NCI-H187 (cell line): ENCODE measurements at places on chromosomes 2 and 18.

DNA sequence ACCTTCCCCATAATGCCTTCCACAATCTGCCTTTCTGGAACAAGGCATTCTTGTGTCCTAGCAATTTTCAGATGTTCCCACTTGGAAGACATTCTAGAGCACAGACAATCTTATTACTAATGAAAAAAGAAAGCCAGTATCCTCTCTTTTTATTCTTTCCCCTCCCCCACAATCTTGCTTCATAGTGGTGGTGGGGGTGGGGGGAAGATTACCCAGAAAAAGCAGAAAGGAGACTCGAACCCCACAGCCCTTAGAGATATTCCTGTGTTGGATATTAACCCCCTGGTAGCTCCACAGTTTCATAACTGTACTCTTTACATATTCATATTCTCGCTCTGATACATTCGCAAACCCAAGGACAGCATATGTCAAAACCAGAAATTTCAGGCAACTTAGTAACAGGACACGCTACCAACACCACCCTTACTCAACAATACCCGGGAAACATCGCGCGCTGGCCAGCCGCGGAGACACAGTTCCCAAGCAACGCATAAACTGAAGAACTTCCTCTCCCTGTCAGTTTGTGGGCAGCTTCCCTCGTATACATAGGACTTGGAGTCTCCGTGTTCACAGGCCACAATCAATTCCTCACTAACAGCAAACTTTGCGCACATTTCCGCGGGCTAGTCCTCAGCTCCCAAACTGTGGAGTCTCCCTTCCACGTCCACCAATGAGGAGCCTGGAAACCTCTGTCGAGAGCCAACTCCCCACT lies 793 bp downstream of the NR4A2 start:
- DNase-seq: no peak

DNA sequence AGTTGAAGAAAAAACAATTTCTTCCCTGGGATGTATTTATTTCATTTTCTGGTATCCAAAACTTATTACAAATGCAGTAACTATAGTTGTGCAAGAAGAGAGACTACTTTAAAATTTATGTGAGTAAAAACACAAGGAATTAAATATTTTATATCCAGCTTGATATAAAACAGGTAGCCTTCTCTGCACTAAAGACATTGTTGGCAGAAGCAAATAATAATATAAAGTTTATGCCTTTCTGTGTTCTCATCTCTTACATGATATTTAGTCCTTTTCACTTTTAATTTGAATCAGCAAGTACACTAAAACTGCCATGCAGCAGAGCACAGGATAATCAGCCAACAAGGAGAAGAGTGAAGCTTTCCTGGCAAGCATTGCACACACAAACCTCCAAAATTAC lies 352.7 kb downstream of the ARL6IP6 start:
- no peak for DNase-seq

- DNase-seq: no peak
Observed at GRCh38 chr2:85791704-85792565, 38.1 kb downstream of the ATOH8 start.

DNA sequence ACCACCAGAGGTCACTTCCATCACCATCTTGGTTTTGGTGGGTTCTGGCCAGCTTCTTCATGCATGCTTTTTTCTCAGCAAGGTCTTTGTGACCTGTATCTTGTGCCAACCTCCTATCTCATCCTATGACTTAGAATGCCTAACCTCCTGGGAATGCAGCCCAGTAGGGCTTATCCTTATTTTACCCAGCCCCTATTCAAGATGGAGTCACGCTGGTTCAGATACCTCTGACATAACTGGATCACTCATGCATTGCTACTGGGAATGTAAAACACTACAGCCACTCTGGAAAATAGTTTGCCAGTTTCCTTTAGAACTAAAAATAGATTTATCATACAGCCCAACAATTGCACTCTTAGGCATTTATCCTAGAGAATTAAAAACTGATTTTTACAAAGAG lies 219.2 kb downstream of the IRS1 start:
- no peak for DNase-seq

- no peak for DNase-seq
Observed at GRCh38 chr2:159616286-159616701, at the start of gene BAZ2B. Gene BAZ2B (minus strand): TSS chr2:159616548. CDS start chr2:159478719, 137,829 bp downstream.

DNA sequence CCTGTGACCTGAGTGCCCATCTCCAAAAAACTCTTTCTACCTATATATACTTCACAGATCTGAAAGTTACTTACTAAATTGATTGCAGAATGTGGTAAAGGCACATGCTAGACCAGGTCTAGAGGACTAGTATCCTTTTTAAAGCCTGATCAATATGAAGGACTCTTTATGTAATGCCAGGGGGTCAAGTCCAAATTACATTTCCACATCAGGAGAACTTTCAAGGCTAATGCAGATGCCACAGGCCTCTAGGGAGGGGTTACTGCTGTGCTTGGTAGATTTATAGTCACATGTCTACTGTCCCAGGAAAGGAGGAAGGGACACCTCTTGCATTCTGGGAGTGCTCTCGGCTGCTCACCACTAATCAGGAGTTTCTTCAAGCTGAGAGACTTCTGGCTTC lies 118.4 kb upstream of the NOSTRIN start:
- no peak for DNase-seq

DNA sequence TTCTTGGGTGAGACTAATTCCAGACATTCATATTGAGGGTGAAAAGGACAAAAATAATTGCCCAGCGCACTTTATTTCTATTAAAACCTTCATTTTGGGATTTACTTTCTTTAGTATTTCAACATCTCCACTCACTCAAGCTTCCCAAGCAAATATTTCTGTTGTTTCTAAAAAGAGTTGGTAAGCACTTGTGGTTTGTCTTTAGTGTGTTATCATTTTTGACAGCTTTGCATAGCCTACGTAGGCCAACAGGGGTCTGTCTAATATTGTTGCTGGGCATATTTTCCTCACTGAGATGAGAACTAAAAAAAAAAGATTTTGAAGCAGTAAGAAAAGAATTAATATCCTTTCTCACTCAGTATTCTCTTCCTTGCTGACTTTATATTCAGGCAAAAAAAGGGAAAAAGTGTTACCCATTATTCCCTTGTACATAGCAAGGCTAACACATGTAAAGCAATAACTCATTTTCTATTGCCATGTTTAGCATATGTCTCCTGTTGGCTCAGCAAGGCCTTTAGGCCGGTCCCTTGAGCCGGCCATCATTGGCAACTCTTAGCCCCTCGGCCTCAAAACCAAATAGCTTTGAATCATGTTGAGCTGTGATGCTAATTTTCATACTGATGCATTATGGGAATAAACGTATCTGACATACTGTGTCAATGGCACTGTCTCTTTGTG lies 494.2 kb downstream of the ARHGAP15 start:
- DNase-seq: no peak

DNA sequence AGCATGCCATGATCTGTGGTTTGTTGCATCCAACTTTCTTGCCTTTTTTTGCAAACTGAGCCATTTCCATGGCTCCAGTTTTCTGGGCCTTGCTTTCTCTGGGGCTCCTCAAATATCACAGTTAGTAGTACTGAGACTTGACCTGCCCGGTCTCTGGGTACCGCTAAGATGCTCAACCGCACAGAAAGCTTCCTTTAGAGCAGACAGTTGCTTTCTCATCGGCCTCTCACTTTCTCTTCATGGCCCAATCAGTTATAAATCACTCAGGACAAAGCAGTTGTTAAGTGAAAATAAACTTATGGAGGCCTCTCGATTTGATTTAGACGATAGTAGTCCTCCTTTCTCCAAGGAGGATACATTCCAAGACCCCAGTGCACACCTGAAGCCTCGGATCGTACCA lies 141.2 kb upstream of the ASB18 start:
- DNase-seq: no peak

GRCh38 chr2:88733155-88733902 lies 41.9 kb downstream of the RPIA start:
- DNase-seq: no peak

DNA sequence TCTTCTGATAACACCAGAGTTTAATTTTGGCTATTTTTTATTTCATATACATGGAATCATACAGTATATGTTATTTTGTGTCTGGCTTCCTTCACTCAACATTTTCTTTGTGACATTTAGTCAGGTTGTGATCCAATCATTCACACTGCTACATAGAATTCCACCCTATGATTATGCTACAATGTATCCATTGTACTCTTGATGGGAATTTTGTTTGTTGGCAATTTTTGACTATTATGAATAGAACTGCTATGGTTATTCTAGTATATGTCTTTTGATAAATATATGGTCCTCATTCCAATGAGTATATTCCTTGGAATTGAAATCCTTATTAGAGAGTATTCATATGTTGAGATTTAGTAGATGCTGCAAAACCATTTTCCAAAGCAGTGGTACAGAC lies 936.4 kb upstream of the CHAC2 start:
- DNase-seq: no peak

GRCh38 chr18:55343396-55344073 lies 244.5 kb downstream of the TCF4 start:
- DNase-seq: no peak

- DNase-seq: no peak
Observed at GRCh38 chr2:23571085-23571484, 186.1 kb downstream of the KLHL29 start.

DNA sequence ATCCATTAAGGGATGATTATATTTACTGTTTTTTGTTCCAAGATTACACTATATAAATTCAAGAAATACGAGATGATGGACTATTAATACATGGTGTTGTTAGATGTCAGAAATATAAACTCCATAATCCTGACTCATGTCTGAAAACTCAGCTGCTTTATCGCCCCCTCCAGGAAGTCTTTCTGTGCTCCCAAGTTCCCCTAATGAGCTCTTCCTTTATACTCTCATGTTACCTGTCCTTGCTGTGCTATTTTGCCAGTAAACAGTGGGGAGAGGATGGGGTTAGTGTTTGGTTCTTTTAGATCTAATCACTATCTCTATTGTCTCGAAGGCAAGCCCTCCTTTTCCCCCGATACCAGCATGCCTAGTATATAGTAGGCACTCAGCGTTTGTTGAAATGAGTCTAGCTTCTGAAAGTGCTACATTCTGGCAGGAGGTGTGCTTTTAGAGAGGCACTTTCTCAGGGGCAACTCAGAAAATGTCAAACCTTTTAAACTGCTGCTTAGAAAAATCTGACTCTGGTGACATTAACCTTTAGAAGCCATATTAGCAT lies 21.4 kb upstream of the BARD1 start:
- no peak for DNase-seq

DNA sequence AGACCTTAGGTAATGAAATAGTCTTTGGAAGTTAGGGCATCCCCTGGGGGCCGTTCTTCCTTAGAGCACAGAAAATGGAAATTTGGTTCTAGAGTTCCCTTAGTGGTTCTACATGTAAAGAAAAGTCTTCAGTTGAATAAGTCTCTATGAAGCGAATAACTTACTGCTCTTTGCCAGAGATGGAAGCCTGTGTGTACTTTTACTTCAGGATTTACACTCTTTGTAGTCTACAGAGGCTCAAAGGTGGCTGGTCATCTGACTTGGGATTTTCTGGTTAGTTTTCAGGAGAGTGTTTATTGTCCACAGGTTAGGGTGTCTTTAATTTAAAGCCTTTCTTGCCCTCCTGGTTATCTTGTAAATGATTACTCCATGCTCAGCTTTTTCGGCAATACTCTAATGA lies 210.6 kb downstream of the ZNF521 start:
- DNase-seq: no peak

DNA sequence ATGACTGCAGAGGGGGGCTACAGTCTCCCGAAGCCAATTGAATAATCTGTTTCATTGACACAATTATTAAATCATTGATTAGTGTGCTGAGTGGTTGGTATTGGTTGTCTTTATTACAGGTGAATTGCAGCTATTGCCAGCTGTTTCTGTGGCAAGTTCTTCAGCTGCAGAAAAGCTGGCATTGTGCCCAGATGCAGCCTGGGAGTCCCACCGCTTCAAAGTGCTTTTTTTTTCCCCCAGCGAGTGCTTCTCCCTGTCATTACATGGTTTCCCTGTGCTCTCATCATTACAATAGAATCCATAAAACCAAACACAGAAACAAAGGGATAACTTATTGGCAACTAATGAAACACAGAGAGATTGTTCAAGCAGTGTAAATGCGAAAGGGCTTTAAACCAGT lies 164.7 kb downstream of the GRB14 start:
- DNase-seq: peak; percentile 27

DNA sequence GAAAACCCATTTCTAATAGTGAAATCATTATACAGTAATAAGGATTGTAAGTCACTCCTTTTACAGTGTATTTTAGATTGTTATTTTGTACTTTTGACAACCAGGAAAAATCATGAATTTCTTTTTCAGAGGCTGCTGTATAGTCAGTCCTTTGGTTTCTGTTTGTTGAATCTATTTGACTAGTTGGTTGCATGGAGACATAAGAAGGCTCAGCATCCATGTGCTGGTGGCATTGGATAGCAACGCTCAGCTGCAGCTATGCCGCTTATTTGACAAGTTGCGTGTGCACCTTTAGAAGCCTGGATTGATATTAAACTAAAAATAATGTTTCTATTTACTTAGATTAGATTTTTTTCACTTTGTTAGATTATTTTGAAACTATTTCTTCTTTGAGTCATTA lies 254.1 kb upstream of the SYT4 start:
- no peak for DNase-seq

GRCh38 chr18:6406910-6407470 lies 7.7 kb downstream of the L3MBTL4 start:
- DNase-seq: no peak
